WTC11 (cell line): ENCODE measurements at places on chromosomes 3 and 15.

DNA sequence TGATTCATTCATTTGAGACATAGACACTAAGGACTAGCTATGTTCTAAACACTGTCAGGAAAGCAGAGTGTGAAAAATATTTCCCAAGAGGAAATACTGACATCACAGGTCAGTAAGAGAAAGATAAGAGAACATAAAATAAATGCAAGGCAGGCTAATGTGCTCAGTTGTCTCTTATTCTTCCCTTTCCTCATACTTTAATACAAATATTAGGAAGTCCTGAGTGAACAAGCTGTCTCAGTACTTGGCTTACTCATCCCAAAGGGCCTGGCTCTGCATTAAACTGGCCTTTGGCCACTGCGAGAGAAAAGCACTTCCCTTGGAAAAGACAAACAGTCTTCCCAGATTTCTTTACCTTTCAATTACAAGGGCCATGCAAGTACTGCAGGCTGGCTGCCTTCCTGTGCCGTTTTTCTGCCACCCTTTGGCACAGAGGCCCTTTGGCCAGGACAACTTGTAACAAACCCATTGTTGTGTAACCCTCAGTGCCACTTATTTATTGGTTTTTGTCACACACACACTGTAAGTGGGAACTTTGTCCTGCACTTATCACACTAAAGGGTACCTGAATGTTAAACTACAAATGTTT is 31.7 kb downstream of the EDC3 start:
- DNase-seq = no peak

DNA sequence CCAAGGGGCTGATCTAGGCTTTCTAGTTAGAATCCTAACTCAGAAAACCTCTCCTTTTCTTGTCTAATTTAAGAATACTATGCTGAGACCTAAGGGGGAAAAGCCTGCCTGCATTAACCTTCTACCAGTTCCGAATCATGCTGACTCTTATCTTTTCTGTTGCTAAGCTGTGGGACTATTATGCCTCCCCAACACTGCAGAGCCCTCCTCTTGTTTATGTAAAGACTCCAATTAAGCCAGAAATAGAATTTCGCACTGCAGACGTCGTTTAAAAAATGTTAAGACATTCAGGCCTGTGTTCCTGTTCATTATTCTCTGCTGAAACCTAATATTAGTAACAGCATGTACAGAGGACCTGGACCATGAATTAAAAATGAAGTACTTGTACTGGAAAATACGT is 310.6 kb upstream of the ATP11B start:
- DNase-seq = no peak

- DNase-seq = no peak
These were observed 267.1 kb downstream of the STXBP5L start for GRCh38 chr3:121175083-121175482.

GRCh38 chr3:81790117-81790516 is 28.7 kb upstream of the GBE1 start:
- DNase-seq = no peak

GRCh38 chr3:145032791-145033190 is 1061.2 kb downstream of the DIPK2A start:
- DNase-seq = no peak

DNA sequence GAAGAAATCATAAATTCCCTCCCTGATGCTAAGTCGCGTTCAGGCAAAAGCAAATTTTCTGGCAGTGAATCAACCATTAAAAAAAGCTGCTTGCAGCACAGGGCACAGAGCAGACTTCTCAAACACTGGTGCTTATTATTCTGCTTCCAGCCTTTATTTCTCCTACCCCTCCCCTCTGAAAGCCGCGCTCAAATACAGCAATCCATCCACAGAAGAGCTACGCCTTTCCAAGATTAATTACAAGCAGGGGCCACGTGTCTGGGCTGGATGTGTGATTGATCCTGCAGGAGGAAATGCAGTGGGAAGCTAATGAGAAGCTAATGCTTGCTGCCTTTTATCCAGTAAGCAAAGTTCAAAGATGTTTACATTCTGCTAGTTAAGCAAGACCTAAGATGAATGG is 134.9 kb upstream of the TOPAZ1 start:
- no peak for DNase-seq

DNA sequence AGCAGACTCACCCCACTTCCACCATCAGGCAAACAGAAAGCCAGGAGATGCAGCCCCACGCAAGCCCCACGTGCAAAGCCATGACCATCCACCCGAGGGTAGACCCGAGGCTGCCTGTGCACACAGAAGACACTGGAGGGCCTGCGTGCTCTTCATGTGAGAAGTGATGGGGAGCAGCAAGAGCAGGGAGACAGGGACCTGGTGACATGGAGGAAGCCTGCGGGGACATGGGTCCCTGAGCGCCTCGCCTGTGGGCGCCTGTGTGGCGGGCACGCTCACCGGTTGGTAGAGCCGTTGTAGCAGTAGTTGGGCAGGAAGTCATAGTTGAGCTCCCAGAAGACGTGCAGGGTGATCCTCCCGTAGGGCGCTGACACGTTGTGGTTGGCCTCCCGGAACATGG is 65.0 kb downstream of the NIPA2 start:
- DNase-seq = no peak

DNA sequence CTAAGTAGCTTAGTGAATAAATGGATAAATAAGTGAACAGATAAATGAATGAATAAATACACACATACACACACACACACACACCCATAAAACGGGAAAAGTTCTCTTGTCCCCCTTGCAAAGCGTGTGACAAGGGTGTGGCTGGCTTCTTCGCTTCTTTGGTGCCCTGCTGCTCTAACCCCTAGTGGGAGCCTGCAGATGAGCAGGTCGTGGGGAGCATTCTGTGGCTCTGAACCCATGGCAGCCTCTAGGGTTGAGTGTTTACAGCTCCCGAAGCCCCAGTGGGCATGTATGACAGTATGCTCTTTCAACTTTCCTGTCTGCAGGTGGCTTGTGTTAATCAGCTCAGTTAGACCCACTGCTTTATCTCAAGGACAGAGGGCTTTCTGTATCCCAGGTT is 582.3 kb downstream of the EDEM1 start:
- DNase-seq = no peak

DNA sequence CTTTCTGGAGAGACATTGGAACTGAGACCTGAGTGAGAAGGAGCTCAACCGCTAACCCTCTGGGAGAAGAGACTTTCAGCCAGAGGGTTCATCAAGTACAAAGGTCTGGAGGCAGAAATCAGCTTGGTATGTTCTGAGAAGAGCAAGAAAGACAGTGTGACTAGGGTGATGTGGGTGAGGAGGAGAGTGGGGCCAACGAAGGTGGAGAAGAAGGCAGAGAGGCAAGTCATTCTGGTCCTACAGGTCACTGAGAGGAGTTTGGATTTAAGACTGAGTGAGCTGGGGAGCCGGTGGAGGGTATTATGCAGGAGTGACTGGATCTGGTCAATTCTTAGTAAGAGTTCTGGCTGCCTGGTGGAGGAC is 12.2 kb downstream of the XIRP1 start:
- no peak for DNase-seq

DNA sequence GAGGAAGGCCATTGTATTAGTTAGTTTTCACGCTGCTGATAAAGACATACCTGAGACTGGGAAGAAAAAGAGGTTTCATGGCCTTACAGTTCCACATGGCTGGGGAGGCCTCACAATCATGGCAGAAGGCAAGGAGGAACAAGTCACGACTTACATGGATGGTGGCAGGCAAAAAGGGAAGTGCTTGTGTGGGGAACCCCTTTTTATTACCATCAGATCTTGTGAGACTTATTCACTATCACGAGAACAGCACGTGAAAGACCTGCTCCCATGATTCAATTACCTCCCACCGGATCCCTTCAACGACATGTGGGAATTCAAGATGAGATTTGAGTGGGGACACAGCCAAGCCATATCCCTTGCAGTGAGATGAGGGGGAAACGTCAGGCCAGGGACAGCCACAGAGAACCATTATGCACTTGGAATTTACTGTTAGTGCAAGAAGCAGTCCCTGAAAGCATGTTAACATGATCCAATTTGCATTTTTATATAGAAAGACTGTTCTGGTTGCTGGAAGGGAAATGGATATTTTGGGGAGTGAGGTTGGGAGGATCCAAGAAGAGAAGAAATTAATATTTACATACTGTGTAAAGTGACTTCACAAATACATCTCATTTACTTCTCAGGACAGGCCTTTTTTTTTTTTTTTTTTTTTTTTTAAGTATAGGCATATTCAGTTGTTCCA is 87.1 kb downstream of the ARNT2 start:
- no peak for DNase-seq

GRCh38 chr3:50316657-50317242 is 5.8 kb downstream of the HYAL2 start:
- DNase-seq = no peak

- DNase-seq = no peak
These were observed 70.3 kb upstream of the ARL8B start for GRCh38 chr3:5051772-5052171.

DNA sequence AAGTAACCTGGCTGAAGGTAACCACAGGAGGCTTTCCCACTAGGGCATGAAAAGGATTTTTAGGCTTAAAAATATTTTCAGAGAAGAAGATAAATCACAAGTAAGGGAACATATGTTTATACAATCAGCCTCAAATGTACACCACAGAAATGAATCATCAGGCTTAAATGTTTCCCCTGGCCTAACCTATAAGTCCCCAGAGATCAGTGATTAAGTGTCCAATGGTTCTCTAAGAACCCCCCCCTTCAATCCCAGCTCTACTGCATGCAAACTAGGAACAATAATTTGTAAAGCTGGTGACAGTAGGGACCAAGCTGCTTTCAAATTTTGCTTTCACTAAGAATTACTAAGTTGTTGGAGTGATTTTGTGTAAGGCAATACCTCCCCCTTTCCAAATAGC is 431.6 kb upstream of the LMCD1 start:
- no peak for DNase-seq

DNA sequence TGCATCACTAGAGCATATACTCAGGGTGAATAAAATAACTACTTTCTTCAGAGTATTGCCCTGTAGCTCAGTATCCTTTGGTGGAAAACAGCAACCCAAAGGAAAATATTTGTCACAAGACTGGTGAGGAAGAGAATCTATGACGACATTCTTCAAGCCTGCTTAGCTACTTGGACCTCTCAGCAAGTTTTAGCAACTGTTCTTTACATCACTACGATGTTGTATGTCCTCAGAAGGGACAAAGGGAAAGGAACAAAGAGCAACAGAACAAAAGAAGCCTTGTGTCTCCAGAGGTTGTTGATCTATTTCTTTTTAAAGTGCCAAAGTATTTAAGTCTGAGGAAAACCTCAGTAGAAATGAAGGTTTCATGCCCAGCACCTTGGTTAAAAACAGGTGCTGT is 746.7 kb downstream of the NAALADL2 start:
- no peak for DNase-seq

DNA sequence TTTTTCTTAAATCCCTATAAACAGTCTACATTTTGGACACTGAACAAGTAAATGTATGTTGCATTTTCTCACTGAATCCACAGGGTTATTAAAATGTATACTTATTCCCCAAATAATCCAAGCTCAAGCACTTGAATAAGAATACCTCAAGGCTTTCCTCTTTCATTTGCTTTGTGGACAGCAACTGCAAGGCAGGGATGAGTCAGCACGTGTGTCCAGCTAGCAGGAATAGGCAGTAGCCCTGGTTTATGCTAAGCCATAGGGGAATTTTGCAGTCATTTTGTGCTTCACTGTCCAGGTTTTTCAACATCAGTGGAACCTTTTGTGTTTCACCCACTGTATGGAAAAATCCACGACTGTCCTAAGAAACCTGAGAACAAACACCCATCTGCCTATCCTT is 96.7 kb upstream of the KCNMB2 start:
- no peak for DNase-seq

DNA sequence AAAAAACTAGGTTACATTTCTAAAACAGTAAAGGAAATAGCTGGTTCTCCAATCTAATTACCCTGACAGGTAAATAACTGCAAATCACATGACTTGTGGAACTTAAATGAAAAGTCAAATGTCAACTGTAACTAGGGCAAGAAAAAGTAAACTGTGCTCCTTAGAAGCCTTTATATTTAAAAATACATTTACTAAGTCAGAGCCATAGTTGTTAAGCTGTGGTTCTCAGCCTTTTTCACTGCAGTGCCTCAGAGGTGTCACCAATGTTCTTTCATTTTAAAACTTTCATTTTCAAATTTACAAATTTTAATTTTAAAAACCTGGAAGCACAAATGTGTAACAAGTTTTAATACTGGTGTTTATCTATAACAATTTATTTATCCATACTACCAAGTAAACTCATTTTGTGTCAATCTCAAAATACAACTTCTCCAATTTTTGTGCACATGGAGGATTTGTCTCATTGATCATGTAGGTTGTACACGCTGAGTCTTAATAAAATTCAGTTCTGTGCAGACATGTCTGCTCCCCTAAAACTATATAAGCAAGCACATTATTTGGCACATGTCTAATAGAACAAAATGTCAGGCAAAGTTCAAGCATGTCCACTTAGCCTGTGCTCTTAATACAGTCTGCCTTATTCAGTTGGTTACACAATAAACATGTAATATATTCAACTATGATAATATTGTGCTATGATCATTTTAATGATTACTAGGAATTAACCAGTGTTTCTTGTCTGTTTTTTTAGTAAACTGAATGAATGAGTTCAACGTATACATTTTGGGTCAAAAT is 70.4 kb downstream of the DLG1 start:
- no peak for DNase-seq

- DNase-seq = no peak
These were observed 62.4 kb downstream of the RAB7A start for GRCh38 chr3:128788268-128788869.

GRCh38 chr15:74172701-74173379 is 670 bp upstream of the ISLR start:
- peak; percentile 36 for DNase-seq

DNA sequence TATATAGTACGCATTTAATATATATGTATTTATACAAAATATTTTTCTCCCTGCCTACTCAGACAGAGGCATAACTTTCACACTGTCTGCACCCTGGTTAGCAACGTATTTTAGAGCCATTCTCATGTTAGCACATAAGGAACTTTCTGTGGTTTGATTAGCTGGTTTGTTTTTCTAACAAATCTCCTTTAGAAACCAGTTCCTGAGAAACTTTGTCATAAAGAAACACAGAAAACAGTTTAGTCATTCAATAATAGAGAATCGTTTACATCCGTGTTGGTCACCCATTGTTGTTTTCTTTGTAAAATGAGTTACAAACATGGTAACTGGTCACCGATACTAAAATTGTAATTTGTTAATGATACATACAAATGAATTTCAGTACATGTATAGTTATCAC is 5.9 kb upstream of the NGRN start:
- no peak for DNase-seq

- DNase-seq = no peak
These were observed 6.9 kb downstream of the TSC22D2 start for GRCh38 chr3:150414959-150415358.

GRCh38 chr3:134663721-134664456 is 13.1 kb upstream of the KY start:
- no peak for DNase-seq

- no peak for DNase-seq
These were observed 12.3 kb downstream of the ISLR start for GRCh38 chr15:74185710-74186348.

GRCh38 chr3:151210676-151211381 is 7.8 kb upstream of the GPR171 start:
- no peak for DNase-seq

- DNase-seq = no peak
These were observed 67.2 kb upstream of the ATP2C1 start for GRCh38 chr3:130826516-130827182.
